ENCODE measurements at places on chromosomes 7 and 10. TPM values are rescaled to one million over a fixed set of nuclear protein-coding genes. Genes with fewer than 3 reads are reported as not detected.

DNA sequence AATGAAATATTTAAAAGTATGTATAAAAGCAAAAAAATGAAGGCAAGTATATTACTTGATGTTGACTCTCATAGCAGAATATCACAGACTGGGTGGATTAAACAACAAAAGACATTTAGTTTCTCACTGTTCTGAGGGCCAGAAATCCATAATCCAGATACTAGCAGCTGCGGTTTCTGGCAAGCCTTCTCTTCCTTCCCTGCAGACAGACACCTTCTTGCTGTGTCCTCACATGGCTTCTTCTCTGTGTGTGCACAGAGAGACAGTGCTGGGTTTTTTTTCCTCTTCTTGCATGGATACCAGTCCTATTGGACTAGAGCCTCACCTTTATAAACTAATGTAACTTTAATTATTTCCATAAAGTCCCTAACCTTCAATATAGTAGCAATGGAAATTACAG is 127.9 kb upstream of the AKR1E2 start:
- no peak overlapping the region for H3K4me3 ChIP-seq
- no peaks in the 10 kb centered on the region for H3K27me3 ChIP-seq
- H3K36me3 ChIP-seq, result no peaks in the 10 kb centered on the region
- no peaks in the 10 kb centered on the region for H3K4me1 ChIP-seq
- no peak for DNase-seq
- no peak overlapping the region for H3K27ac ChIP-seq

DNA sequence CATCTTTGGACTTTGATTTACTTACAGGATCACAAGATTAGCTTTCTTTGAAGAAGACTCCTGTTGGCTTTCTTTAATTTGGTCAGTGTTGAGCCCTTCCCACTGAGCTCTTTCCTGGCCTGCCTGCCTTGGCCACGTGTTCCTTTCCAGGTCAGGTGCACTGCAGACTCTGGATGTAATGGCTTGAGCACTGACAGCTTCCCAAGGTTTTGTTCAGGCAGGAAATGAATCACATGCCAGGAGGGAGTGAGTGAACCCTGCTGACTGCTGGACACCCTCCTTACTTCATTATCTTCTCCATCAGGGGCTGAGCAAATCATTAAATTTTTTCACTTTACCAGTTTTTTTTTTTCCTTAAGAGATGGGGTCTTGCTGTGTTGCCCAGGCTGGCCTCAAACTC is 29.8 kb downstream of the SNX10 start:
- H3K4me3 ChIP-seq, result no peak overlapping the region
- no peaks in the 10 kb centered on the region for H3K4me1 ChIP-seq
- no peaks in the 10 kb centered on the region for H3K36me3 ChIP-seq
- no peaks in the 10 kb centered on the region for H3K27me3 ChIP-seq
- no peak overlapping the region for H3K27ac ChIP-seq

GRCh38 chr7:129055294-129055816 is 444 bp upstream of the TNPO3 start:
- H3K36me3 ChIP-seq, result no peaks in the 10 kb centered on the region
- H3K4me1 ChIP-seq, result peaks cover 25% of the 10 kb centered on the region
- H3K4me3 ChIP-seq, result peak overlapping the region; percentile 89
- DNase-seq, result no peak
- H3K27me3 ChIP-seq, result no peaks in the 10 kb centered on the region

DNA sequence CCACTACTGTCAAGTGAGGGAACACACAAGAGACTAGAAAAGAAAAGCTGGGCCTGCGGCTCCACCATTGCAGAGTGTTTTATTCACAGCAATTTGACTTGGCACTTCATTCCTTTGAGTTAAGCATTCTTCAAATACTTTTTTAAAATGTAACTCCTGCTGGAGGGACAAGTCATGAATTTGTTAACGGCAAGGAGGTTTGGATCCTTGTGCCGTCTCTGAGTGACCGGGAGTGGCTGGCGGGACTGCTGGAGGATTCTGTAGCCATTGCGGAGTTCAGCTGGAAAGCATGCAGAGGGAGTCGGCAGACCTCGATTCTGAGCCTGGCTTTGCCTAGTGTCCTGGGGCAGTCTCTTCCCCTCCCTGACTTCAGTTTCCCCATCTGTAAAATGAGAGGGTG is 9.8 kb downstream of the HSPA12A start:
- H3K27ac ChIP-seq, result no peak overlapping the region
- no peak for DNase-seq
- H3K27me3 ChIP-seq, result no peaks in the 10 kb centered on the region
- no peak overlapping the region for H3K4me3 ChIP-seq
- no peaks in the 10 kb centered on the region for H3K36me3 ChIP-seq

- H3K36me3 ChIP-seq, result no peaks in the 10 kb centered on the region
- H3K4me3 ChIP-seq, result no peak overlapping the region
- DNase-seq, result peak; percentile 36
- H3K27me3 ChIP-seq, result no peaks in the 10 kb centered on the region
These were observed 33.1 kb upstream of the NEUROD6 start for GRCh38 chr7:31373337-31374289.

- peaks cover 19% of the 10 kb centered on the region for H3K4me1 ChIP-seq
- no peak for DNase-seq
- peak overlapping the region; percentile 84 for H3K4me3 ChIP-seq
These were observed 740 bp downstream of the ANXA7 start for GRCh38 chr10:73413108-73413527.

GRCh38 chr7:140594131-140594691 is 46.4 kb downstream of the DENND2A start:
- H3K27ac ChIP-seq, result no peak overlapping the region
- no peak for DNase-seq
- H3K4me3 ChIP-seq, result no peak overlapping the region
- no peaks in the 10 kb centered on the region for H3K27me3 ChIP-seq

DNA sequence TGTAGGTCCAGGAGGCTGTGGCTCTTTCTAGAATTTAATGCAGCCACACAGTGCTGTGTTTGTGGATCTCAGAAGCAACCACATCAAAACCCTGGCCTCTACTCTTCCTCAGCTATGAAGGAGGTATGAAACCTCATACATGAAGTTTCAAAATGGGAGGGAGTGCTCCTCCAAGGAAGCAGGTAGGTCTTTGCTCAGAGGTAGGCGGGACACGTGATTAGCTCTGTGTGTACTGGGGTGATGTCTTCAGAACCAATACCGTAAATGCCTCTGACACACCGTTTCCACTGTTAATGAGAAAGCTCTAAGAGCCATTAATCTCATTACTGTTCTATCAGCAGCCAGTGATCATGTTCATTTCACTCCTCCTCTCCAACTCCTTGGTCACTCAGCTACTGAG is 126.1 kb downstream of the PLXNA4 start:
- no peaks in the 10 kb centered on the region for H3K4me1 ChIP-seq
- no peaks in the 10 kb centered on the region for H3K27me3 ChIP-seq
- no peak overlapping the region for H3K27ac ChIP-seq
- H3K4me3 ChIP-seq, result no peak overlapping the region
- no peak for DNase-seq
- no peaks in the 10 kb centered on the region for H3K36me3 ChIP-seq

DNA sequence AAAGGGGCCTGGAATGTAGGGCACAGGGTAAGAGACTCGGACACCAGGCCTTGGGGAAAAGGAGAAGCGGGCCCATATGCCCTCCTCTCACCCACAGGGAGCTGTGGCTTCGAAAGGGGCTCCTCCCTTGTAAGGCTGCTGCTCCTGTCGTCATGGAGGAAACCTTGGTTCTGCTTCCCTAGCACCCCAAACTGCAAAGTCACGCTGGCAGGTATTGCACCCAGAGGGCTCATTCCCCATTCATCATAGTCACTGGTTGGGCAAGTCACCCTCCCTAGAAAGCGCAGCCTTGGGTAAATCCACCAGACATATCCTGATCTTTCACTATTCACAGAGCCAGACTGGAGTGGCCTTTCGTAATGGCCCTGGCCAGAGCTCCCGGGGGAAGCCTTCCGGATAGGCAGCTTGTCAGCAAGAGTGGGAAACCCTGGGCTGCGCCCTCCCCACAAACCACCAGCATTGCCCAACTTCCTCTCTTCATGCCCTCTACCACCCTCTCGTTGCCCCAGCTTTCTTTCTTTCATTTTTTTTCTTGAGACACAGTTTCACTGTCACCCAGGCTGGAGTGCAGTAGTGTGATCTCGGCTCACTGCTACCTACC is 121.0 kb downstream of the HIP1 start:
- H3K4me1 ChIP-seq, result peaks cover 36% of the 10 kb centered on the region
- DNase-seq, result peak; percentile 97
- no peaks in the 10 kb centered on the region for H3K27me3 ChIP-seq
- peak overlapping the region; percentile 79 for H3K27ac ChIP-seq

DNA sequence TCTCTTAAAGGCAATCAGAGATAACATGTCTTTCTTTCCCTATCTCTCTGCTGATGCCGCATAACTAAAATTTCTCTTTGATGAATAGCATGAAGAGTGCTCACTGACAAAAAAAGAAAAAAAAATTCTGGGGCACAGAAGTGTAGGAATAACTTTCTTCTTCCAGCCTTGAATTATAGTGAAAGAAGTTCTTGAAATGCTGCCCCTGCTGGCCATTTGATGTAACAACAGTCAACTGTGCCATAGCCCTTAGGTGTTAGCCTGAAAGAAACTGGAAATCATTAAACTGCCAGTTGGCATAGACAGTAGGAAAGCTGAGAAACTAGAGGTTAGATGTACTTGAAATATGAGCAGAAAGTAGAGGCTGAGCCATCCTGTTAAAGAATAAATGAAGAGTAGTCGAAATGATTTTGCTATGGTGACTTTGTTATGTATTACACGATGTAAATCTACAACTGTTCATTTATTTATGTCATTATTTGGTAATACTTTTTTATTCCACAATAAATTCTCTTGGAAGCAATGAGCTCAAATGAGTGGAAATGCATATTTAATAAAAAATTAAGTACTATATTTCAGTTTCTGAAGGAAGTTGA is 48.3 kb upstream of the FAM171A1 start:
- no peaks in the 10 kb centered on the region for H3K27me3 ChIP-seq
- no peaks in the 10 kb centered on the region for H3K36me3 ChIP-seq
- H3K27ac ChIP-seq, result no peak overlapping the region
- H3K4me1 ChIP-seq, result no peaks in the 10 kb centered on the region

DNA sequence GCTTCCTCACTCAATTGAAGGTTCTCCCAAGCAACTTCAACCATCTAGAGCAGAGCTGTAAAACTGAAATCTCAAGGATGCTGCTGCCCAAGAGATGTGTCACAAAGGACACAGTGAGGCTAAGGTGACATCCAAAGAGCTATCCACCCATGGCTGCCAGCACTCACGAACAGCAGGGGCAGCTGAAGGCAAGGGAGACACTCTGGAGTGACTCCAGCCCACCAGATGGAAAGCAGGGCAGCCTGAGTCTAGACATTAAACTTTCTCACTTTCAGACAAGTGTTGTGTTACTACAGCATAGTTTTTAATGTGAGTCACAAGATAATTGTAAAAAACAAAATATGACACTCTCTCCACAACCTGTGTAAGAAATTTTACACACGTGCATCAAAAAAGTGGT is 113.5 kb downstream of the LARP4B start:
- peaks cover 4% of the 10 kb centered on the region for H3K4me1 ChIP-seq
- no peaks in the 10 kb centered on the region for H3K27me3 ChIP-seq
- H3K4me3 ChIP-seq, result no peak overlapping the region

GRCh38 chr10:114920459-114920858 is 17.5 kb upstream of the TRUB1 start:
- H3K27ac ChIP-seq, result no peak overlapping the region
- H3K4me3 ChIP-seq, result no peak overlapping the region
- no peaks in the 10 kb centered on the region for H3K4me1 ChIP-seq
- no peaks in the 10 kb centered on the region for H3K27me3 ChIP-seq

GRCh38 chr10:119853574-119853973 is 19.1 kb downstream of the MCMBP start:
- H3K36me3 ChIP-seq, result peaks cover 9% of the 10 kb centered on the region
- H3K27me3 ChIP-seq, result no peaks in the 10 kb centered on the region
- H3K27ac ChIP-seq, result no peak overlapping the region
- no peak for DNase-seq
- H3K4me1 ChIP-seq, result no peaks in the 10 kb centered on the region
- H3K4me3 ChIP-seq, result no peak overlapping the region

DNA sequence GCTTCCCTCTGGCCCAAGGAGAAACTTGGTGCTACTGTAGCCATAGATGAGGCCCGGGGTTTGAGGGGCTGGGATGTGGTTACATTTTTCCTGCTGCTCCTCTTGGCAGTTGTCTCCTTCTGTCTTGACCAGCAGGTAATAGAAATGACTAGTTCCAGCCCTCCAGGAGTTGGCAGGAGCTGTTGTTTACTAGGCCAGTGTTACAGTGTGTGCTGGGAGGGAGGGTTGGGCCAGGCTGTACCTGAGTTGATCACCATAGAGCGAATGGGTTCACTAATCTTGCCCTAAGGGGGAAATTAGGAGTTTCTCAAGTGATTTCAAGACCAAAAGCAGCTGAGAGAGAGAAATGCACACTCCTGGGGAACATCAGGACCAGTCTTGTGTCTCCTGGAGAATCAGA is 34.9 kb downstream of the PAX2 start:
- DNase-seq, result no peak
- H3K4me1 ChIP-seq, result no peaks in the 10 kb centered on the region
- H3K4me3 ChIP-seq, result no peak overlapping the region
- H3K27me3 ChIP-seq, result no peaks in the 10 kb centered on the region
- H3K27ac ChIP-seq, result no peak overlapping the region

- peaks cover 32% of the 10 kb centered on the region for H3K4me1 ChIP-seq
- no peaks in the 10 kb centered on the region for H3K36me3 ChIP-seq
- no peak overlapping the region for H3K4me3 ChIP-seq
- H3K27ac ChIP-seq, result peak overlapping the region; percentile 96
- no peak for DNase-seq
- no peaks in the 10 kb centered on the region for H3K27me3 ChIP-seq
These were observed 1.6 kb upstream of the KBTBD2 start for GRCh38 chr7:32893207-32893524.

DNA sequence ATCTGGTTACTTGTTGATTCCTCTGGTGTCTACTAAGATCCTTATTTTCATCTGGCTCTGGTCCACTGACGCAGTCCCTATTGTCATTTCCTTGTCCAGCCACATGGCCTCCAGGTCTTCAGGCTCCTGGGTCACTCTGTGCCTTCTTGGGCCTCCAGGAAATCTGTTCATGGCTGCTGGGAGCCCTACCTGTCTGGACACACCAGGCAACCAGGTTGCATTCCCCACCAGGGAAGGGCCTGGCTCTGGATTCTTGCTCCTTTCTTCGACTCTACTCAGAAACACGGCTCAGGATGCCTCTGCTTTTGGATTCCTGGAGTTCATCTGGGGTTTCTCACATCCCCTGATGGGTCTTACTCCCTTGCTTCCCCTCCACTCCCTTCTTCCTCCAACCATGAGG is 8.0 kb upstream of the PPIF start:
- H3K27ac ChIP-seq, result no peak overlapping the region
- H3K4me1 ChIP-seq, result no peaks in the 10 kb centered on the region
- no peaks in the 10 kb centered on the region for H3K36me3 ChIP-seq
- no peak overlapping the region for H3K4me3 ChIP-seq

DNA sequence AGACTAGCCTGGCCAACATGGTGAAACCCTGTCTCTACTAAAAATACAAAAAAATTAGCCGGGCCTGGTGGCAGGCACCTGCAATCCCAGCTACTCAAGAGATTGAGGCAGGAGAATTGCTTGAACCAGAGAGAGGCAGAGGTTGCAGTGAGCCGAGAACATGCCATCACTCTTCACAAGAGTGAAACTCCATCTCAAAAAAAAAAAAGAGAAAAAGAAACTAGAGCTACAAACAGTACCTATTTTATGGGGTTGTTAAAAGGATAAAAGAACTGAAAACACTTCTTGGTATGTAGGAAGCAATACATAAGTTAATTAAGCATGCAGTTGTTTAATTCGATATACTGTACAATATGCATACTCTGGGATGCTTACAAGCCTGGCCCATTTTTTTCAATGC is 216.9 kb downstream of the SORCS1 start:
- H3K27me3 ChIP-seq, result no peaks in the 10 kb centered on the region
- no peak overlapping the region for H3K27ac ChIP-seq
- no peaks in the 10 kb centered on the region for H3K36me3 ChIP-seq
- H3K4me3 ChIP-seq, result no peak overlapping the region

GRCh38 chr7:42194238-42194637 is 42.8 kb downstream of the GLI3 start:
- H3K4me3 ChIP-seq, result no peak overlapping the region
- no peaks in the 10 kb centered on the region for H3K36me3 ChIP-seq
- peaks cover 15% of the 10 kb centered on the region for H3K4me1 ChIP-seq
- H3K27ac ChIP-seq, result no peak overlapping the region

The SFRP4 gene
- total RNA-seq, result 6.4 TPM

The CABCOCO1 gene
- 12.2 TPM for total RNA-seq

The PTF1A gene
- not detected for total RNA-seq

Measured in upper lobe of left lung (tissue), 6 donors.